ENCODE measurements at places on chromosomes 6 and 20. TPM values are rescaled to one million over a fixed set of nuclear protein-coding genes. Genes with fewer than 3 reads are reported as not detected.

Gene CYP39A1
- 1.3 TPM for total RNA-seq

Gene NRSN1
- not detected for total RNA-seq

Gene ANKEF1
- total RNA-seq, result 4.0 TPM

Gene COL21A1
- total RNA-seq, result not detected

Gene RIPOR2
- under 0.01 TPM for total RNA-seq

Gene SCRT2
- total RNA-seq, result not detected

Gene NHLRC1
- 0.40 TPM for total RNA-seq

Gene GNMT
- not detected for total RNA-seq

Gene HLA-DRB5
- total RNA-seq, result not detected

Gene HCK
- not detected for total RNA-seq

Gene FOXC1
- total RNA-seq, result 18.6 TPM

- no peak for DNase-seq
Measured at GRCh38 chr20:6178537-6178936, 55.7 kb upstream of the FERMT1 start.

DNA sequence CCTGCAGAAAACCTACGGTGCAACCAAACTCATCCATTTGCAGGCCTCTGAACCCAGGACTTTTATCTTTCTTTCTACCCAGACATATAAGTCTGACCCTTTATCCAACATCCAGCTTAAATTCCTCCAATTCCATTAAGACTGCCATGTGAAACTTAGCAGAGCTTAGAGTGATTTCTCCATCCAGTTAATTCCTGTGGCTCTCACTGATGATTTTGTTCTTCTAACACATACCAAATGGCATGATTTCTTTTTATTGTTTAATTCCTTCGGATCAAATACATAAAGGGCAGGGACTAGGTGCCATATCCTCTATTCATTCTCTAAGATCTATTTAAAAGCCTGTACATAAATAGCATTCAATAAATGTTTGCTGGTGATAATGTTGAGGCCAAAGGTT is 92.9 kb downstream of the TASP1 start:
- DNase-seq, result no peak

- no peak for DNase-seq
Measured at GRCh38 chr6:151733680-151734320, 73.7 kb upstream of the ESR1 start.

GRCh38 chr6:11632795-11633511 is 95.4 kb downstream of the TMEM170B start:
- DNase-seq, result no peak

GRCh38 chr6:3329393-3330051 is 70.8 kb downstream of the PSMG4 start:
- no peak for DNase-seq

GRCh38 chr20:45545754-45546453 is 1.3 kb downstream of the EPPIN start:
- DNase-seq, result peak; percentile 4

GRCh38 chr20:17210983-17211382 is 15.9 kb upstream of the PCSK2 start:
- peak; percentile 63 for DNase-seq

- DNase-seq, result no peak
Measured at GRCh38 chr6:39289490-39289889, 24.7 kb downstream of the KCNK17 start.

DNA sequence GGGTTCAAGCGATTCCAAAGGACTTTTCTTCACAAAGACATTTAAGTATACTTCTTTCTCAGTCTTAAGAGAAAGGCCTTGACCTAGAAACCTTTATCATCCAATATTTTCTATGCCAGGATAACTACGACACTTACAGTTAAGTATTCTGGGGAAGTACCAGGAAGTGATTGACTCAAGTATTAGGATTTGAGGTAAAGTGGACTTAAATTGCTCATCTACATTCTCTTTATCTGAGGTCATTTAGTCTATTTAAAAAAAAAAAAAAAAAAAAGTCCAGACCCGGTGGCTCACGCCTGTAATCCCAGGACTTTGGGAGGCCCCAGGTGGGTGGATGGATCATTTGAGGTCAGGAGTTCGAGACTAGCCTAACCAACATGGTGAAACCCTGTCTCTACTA is 114.7 kb downstream of the ZFAND3 start:
- no peak for DNase-seq

GRCh38 chr20:1764136-1765033 is 106.8 kb upstream of the SIRPG start:
- peak; percentile 44 for DNase-seq

DNA sequence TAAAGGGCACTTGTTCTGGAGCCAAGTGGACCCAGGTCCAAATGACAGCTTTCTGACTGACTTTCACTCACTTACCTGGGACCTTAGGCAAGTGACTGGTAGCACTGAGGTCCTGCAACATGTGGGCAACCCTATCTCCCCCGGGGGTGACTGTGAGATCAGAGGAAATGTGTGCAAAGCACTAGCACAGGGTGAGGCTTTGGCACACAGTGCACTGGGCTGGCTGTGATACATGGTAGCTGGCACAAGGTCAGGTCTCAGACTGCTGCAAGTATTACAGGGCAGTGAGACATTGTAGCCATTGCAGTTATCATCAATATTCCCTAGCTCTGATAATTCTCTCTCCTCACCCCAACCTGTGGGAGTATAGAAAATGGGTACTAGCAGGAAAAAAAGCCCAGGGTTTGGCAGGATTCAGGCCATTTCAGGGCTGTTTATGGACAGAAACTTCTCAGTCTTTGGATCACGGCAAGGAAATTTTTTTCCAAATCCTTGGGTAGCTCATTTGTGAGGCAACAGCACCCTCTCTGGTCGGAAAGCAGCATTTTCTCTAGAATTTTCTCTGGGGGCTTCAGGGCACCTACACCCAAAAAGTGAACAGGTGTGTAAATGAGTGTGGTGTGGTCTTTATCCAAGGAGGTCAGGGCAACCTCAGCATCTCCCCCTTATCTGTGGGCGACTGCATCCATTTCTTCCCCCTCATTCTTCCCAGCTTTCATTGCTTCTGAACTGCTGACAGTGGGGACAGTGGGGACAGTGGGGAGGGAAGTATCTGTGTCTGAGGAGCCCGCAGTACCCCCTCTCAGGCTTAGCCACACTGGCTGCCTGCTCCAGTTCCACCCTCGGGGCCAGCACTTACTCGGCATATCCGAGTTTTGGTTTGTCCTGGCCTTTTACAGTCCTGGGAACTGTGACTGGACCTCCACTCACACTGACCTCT is 148.7 kb upstream of the PHACTR3 start:
- DNase-seq, result no peak

DNA sequence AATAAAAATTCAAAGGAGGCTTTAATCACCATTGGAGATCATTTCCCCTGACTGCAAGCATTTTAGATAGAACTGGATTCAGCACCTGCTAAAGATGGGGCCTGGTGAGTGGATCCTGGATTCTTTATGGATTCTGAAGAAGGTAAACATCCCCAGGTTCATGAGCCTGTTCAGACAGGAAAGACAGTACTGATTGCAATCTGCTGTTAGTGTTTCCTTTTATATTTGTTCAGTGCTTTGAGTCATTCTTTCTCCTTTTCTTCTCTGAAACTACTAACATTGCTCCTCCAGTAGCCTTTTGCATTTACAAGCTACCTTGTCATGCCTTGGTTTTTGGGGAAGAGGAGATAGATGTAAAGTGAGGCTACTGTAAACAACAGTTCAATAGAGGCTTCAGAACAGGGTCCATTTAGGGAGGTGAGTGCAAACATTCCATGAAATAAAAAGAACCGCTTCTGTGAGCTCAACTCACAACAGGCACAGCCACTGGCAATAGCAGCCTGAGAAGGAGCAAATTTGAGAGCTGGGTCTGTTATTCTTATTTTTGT is 66.4 kb upstream of the PRL start:
- no peak for DNase-seq

DNA sequence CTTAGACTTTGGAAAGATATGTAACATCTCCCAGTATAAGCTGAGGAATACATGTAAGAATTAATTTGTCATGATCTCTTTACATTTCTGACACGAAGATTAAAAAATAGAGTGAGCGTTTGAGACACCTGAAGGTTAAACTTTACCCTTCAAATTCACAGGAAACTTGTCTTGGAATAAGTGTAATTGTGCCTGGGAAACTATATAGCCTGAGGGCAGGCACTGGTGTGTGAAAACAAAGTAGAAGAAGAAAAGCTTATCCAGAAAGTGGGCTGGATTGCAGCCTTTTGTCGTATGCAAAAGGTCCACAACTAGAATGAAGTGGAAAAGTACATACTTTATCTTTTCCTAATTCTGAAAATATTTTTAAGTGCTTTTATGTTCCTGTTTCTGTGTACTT is 275.7 kb upstream of the TCF21 start:
- DNase-seq, result no peak

DNA sequence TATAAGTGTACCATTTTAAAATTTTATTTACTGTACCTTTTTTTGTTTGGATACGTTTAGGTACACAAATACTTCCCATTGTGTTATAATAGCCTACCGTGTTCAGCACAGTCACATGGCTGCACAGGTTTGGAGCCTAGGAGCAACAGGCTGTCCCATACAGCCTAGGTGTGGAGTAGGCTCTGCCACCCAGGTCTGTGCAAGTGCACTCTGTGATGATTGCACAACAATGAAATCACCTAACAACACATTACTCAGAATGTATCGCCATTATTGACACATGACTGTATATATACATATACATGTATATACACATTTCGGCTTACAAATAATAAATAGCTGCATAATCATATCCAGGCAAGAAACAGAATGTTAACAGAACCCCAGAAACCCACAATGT is 15.4 kb downstream of the SERAC1 start:
- no peak for DNase-seq

GRCh38 chr6:6596529-6597328 is 8.2 kb downstream of the LY86 start:
- no peak for DNase-seq

GRCh38 chr6:152004036-152004566 is 196.6 kb downstream of the ESR1 start:
- DNase-seq, result no peak

- DNase-seq, result no peak
Measured at GRCh38 chr20:58753922-58754551, 61.4 kb downstream of the NPEPL1 start.

DNA sequence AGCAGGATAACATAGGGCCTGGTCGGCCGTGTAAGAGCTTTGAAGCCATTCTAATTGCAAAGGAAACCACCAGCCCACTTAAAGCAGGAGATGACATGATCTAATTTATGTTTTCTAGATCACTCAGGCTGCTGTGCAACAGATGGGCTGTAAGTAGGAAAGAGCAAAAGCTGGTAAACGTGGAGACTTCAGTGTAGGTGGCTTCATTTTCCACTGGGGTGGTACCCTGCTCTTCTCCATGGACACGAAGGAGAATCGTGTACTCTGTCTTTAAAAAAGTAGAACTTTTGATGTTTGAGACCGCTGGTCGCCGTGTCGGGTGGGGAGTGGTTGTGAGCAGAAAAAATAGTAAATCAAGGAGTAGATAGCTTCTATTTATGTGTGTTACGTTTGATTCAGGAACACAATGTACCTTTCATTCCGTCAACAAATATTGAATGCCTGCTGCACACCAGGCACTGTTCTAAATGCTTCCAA is 6.4 kb downstream of the CASS4 start:
- no peak for DNase-seq

- DNase-seq, result no peak
Measured at GRCh38 chr6:149379977-149380376, 20.1 kb upstream of the SUMO4 start.

GRCh38 chr20:47314647-47315338 is 41.7 kb downstream of the ZMYND8 start:
- no peak for DNase-seq

Measured in epithelial cell of proximal tubule (primary cell).